ENCODE measurements at places on chromosomes 3 and 15. TPM values are rescaled to one million over a fixed set of nuclear protein-coding genes. Genes with fewer than 3 reads are reported as not detected.

GPR149 gene
- not detected for total RNA-seq

LYZL4 gene
- not detected for total RNA-seq

ZIC1 gene
- not detected for total RNA-seq

FGD5 gene
- 0.12 TPM for total RNA-seq

SNX22 gene
- total RNA-seq, result 0.68 TPM

CD276 gene
- total RNA-seq, result 3.7 TPM

DNA sequence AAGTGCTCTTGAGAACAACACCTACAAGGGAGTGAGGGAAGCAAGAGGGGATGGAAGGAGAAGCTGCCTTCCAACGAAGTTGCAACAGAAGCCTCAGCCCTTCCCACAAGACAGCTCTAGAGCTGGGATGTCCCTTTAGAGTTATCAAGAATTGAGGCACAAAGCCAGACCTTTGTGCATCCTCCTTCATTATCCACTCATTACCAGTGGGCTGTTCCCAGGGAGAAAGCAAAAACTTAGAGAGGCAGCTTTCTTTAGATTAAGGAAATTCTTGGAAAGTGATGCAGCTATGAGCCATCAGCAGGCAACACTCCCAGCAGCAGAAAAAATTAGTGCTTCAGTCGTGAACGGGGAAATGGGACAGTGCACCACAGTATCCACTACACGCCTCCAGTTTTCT lies 10.6 kb upstream of the CD96 start:
- H3K27ac ChIP-seq, result no peak overlapping the region
- no peak for DNase-seq
- H3K4me1 ChIP-seq, result peaks cover 11% of the 10 kb centered on the region
- H3K36me3 ChIP-seq, result peaks cover 2% of the 10 kb centered on the region
- H3K4me3 ChIP-seq, result no peak overlapping the region

DNA sequence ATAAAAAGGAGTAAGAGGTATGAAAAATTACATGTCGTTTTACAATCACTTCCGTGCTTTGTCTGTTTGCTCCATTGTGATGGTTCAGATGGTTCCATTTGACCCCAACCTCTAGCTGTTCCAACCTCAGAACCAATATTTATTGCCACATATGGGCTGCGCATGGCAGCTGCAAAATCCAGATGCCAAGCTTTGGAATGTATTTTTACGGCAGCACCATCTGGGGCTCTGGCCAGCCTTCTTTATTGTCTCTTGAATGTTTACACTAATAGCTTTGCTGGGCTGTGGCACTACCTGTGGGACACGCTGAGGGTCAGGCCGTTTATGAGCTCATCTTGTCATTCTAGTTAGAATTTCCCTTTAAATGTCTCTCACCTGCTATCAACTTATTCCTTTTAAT lies 219.8 kb downstream of the ROBO2 start:
- H3K4me1 ChIP-seq, result no peaks in the 10 kb centered on the region
- H3K4me3 ChIP-seq, result no peak overlapping the region
- no peak overlapping the region for H3K27ac ChIP-seq

GRCh38 chr3:132756108-132756650 lies 34.0 kb upstream of the NPHP3 start:
- no peak overlapping the region for H3K27ac ChIP-seq
- H3K36me3 ChIP-seq, result no peaks in the 10 kb centered on the region
- peaks cover 5% of the 10 kb centered on the region for H3K27me3 ChIP-seq
- no peak for DNase-seq
- H3K4me3 ChIP-seq, result no peak overlapping the region
- no peaks in the 10 kb centered on the region for H3K4me1 ChIP-seq

GRCh38 chr15:39685999-39686613 lies 96.5 kb downstream of the FSIP1 start:
- no peaks in the 10 kb centered on the region for H3K4me1 ChIP-seq
- peak; percentile 28 for DNase-seq
- H3K4me3 ChIP-seq, result no peak overlapping the region
- no peaks in the 10 kb centered on the region for H3K36me3 ChIP-seq
- no peak overlapping the region for H3K27ac ChIP-seq

GRCh38 chr15:61702224-61703020 lies 357.8 kb downstream of the VPS13C start:
- peaks cover under 1% of the 10 kb centered on the region for H3K27me3 ChIP-seq
- no peak overlapping the region for H3K27ac ChIP-seq
- H3K36me3 ChIP-seq, result no peaks in the 10 kb centered on the region
- H3K4me3 ChIP-seq, result no peak overlapping the region

- DNase-seq, result peak; percentile 93
- H3K27ac ChIP-seq, result peak overlapping the region; percentile 89
- peaks cover 9% of the 10 kb centered on the region for H3K36me3 ChIP-seq
- H3K4me1 ChIP-seq, result peaks cover 73% of the 10 kb centered on the region
Measured at GRCh38 chr15:69760890-69761568, 308.4 kb downstream of the RPLP1 start.

All from activated CD4-positive, alpha-beta memory T cell treated with anti-CD3 and anti-CD28 coated beads for 36 hours (primary cell).